ENCODE measurements at places on chromosomes 3 and 15. TPM values are rescaled to one million over a fixed set of nuclear protein-coding genes. Genes with fewer than 3 reads are reported as not detected.

DNA sequence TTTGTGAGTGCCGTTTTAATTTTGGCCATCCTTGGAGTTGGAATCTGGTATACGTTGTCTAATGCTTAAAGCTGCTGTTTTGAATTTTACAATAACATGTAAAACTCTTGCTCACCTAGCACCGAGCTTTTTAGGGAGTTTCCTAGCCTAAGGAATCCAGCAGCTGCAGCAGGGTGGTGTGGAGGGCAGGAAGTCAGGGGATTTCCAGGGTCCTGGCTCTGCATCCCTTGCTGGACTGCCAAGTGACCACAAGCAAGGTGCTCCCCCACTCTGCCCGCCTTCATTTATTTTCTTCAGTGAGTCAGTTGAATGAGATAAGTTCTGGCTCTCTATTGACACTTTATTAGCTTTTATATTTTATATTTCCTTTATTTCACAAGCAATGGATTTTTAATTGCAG lies 113.7 kb downstream of the ATG7 start:
- no peak overlapping the region for H3K4me3 ChIP-seq
- H3K36me3 ChIP-seq: no peaks in the 10 kb centered on the region
- no peak overlapping the region for H3K27ac ChIP-seq
- H3K4me1 ChIP-seq: no peaks in the 10 kb centered on the region

- no peak for DNase-seq
- no peak overlapping the region for H3K4me3 ChIP-seq
- no peak overlapping the region for H3K27ac ChIP-seq
- H3K36me3 ChIP-seq: no peaks in the 10 kb centered on the region
- no peaks in the 10 kb centered on the region for H3K27me3 ChIP-seq
Observed at GRCh38 chr15:47618241-47618640, 99.1 kb upstream of the SEMA6D start.

GRCh38 chr15:80127911-80128310 lies 24.9 kb upstream of the FAH start:
- H3K4me3 ChIP-seq: no peak overlapping the region
- H3K27me3 ChIP-seq: no peaks in the 10 kb centered on the region
- no peaks in the 10 kb centered on the region for H3K4me1 ChIP-seq
- DNase-seq: no peak
- H3K27ac ChIP-seq: no peak overlapping the region
- peaks cover 7% of the 10 kb centered on the region for H3K36me3 ChIP-seq

DNA sequence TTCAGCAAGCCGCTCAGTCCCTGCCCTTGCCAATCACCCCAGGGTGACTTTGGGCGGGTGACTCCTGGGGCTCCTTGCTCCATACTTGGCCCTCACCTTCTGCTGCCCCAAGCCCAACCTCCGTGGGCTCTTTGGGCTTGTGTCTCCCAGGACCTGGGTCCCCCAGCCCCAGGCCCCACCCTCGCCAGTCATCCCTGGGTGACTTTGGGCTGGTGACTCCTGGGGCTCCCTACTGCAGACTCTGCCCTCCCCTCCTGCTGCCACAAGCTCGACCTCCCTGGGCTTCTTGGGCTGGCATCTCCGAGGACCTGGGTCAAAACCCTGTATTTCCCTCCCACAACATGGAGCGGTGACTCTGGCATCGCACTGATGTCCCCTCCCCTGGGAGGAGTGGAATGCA lies 151.5 kb downstream of the GOLGA6L4 start:
- H3K4me1 ChIP-seq: no peaks in the 10 kb centered on the region
- no peaks in the 10 kb centered on the region for H3K36me3 ChIP-seq
- no peak overlapping the region for H3K4me3 ChIP-seq
- no peak for DNase-seq

DNA sequence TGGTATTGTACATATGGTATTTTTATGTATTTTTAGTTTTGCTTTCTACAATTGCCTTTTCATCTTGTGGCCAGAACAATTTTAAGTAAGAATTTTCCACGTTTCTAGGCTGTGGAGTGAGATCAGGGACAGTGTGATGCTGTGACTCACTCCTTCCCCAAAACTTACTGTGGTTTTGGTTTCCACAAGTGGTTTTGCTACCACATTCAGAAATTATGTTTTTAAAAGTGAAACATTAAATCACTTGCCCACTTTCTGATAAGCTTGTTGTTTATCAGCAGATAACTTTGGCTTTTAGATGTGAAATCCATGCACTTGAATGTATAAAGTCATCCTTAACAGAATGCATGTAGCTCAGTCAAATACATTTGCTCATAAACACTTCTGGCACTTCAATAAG lies 192.2 kb upstream of the THRB start:
- H3K27me3 ChIP-seq: no peaks in the 10 kb centered on the region
- peaks cover 16% of the 10 kb centered on the region for H3K4me1 ChIP-seq
- no peak for DNase-seq
- H3K27ac ChIP-seq: no peak overlapping the region

GYG1 gene
- 40.9 TPM for total RNA-seq

- H3K4me3 ChIP-seq: no peak overlapping the region
- H3K27ac ChIP-seq: no peak overlapping the region
- H3K36me3 ChIP-seq: no peaks in the 10 kb centered on the region
- no peaks in the 10 kb centered on the region for H3K4me1 ChIP-seq
- DNase-seq: no peak
Observed at GRCh38 chr3:189745622-189746021, 114.4 kb downstream of the TP63 start.

DNA sequence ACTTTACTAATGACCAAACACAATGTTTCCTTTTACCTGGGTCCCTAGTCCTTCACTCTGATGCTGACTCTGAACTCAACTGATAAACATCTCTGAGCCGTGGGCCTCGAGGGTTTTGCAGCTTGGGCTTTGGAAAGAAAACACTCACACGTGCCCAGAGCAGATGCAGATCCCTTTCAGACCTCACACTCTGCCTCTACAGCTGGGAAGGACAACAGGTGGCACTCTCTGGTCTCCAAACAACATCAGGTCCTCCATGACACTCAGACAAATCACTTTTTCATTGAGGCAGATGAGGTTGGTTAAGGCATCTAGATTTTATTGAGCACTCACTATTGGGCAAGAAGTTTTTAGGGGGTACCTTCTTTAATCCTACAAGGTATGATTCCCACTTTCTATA lies 64.7 kb upstream of the NTRK3 start:
- no peak for DNase-seq
- no peak overlapping the region for H3K27ac ChIP-seq
- H3K4me1 ChIP-seq: no peaks in the 10 kb centered on the region
- H3K36me3 ChIP-seq: no peaks in the 10 kb centered on the region

DNA sequence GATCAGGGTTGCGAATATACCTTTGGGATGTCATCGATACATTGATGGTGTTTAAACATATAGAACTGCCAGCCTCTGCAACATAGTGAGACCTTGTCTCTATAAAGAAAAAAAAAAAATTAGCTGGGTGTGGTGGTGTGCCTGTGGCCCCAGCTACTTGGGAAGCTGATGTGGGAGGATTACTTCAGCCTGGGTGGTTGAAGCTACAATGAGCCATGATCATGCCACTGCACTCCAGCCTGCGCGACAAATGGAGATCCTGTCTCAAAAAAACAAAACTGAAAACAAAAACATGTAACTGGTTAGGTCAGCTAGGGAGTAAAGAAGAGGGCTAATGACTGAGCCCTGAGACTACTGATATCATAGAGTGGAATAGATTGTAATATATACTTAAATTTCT lies 30.7 kb upstream of the MGA start:
- no peak for DNase-seq
- no peak overlapping the region for H3K4me3 ChIP-seq
- no peaks in the 10 kb centered on the region for H3K27me3 ChIP-seq
- no peak overlapping the region for H3K27ac ChIP-seq
- no peaks in the 10 kb centered on the region for H3K36me3 ChIP-seq

GRCh38 chr3:127746400-127747057 lies 73.8 kb downstream of the ABTB1 start:
- H3K27ac ChIP-seq: no peak overlapping the region
- H3K27me3 ChIP-seq: no peaks in the 10 kb centered on the region
- H3K4me1 ChIP-seq: no peaks in the 10 kb centered on the region

DNA sequence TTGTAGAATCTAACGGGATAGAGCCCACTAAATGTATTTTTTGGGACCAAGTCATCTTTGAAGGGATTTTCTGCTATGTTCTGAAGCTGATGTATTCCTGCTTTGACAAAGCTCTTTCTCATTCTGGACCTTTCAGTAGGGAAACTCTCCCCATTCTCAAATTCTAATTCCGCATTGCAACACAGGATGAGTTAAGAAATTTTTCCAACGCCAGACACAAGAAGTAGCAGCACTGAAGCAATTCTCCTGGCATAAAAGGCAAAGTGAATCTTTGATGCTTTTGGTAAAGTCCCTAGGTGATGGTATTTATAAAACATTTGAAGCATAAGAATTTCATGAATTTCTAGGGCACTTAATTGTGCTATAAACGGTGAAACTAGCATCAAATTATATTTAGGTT lies 76.8 kb downstream of the ZPLD1 start:
- H3K4me1 ChIP-seq: no peaks in the 10 kb centered on the region
- no peaks in the 10 kb centered on the region for H3K36me3 ChIP-seq
- no peak overlapping the region for H3K4me3 ChIP-seq
- H3K27ac ChIP-seq: no peak overlapping the region

- H3K27ac ChIP-seq: peak overlapping the region; percentile 40
- no peak for DNase-seq
- peaks cover 24% of the 10 kb centered on the region for H3K4me1 ChIP-seq
Observed at GRCh38 chr3:58325525-58325992, 7.1 kb upstream of the PXK start.

GRCh38 chr3:151152455-151153079 lies 50.4 kb downstream of the GPR171 start:
- no peak overlapping the region for H3K4me3 ChIP-seq
- DNase-seq: no peak
- H3K27ac ChIP-seq: no peak overlapping the region
- no peaks in the 10 kb centered on the region for H3K27me3 ChIP-seq

DNA sequence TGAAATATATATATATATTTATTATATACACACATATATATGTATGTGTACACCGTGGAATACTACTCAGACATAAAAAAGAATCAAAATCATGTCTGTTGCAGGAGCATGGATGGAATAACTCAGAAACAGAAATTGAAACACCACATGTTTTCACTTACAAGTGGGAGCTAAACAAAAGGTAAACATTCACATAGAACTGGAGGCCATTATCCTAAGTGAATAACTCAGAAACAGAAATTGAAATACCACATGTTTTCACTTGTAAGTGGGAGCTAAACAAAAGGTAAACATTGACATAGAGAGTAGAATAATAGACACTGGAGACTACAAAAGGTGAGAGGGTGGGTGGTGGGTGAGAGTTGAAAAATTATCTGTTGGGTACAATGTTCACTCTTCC lies 171.5 kb upstream of the GOLIM4 start:
- no peak overlapping the region for H3K27ac ChIP-seq
- H3K36me3 ChIP-seq: no peaks in the 10 kb centered on the region
- H3K27me3 ChIP-seq: no peaks in the 10 kb centered on the region
- no peak overlapping the region for H3K4me3 ChIP-seq
- H3K4me1 ChIP-seq: peaks cover 19% of the 10 kb centered on the region
- DNase-seq: no peak

LMAN1L gene
- total RNA-seq: not detected

DNA sequence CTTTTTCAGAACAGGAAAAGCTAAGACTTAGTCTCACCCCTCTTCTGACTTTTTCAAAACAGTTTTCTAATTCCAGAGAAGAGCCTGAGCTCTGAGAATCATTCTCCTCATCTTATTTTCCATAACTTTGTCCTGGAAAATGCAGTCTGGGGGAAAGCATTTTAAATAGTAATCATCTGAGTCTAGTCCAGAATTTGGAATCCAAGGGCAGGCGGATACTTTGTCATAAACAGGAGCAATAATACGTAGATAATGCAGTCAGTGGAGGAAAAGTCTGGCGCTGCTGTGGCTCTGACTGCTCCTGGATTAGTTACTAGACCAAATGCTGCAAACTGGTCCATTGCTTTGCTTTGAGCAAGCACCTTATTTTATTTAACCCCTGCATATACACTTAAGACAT lies 285.0 kb downstream of the THSD4 start:
- H3K27ac ChIP-seq: no peak overlapping the region
- H3K4me3 ChIP-seq: no peak overlapping the region
- DNase-seq: no peak
- no peaks in the 10 kb centered on the region for H3K27me3 ChIP-seq
- no peaks in the 10 kb centered on the region for H3K4me1 ChIP-seq

DNA sequence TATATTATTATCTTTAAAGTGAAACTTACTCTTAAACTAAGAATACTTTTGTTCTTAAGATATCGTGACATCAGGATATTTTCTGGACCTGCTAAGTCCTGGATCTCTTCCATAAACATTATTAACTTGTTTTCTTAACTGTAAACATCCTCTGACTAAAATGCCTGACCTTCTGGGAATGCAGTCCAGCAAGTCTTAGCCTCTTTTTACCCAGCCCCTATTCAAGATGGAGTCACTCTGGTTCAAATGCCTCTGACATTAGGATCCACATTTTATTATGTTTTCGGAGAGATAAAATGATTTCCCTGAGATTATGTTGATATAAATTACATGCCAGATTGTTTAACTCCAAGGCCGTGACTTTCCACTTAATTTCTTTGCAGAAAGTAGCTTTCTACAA lies 37.6 kb downstream of the OSTN start:
- no peaks in the 10 kb centered on the region for H3K36me3 ChIP-seq
- peak overlapping the region; percentile 18 for H3K27ac ChIP-seq
- no peak for DNase-seq
- H3K27me3 ChIP-seq: no peaks in the 10 kb centered on the region
- H3K4me1 ChIP-seq: peaks cover 58% of the 10 kb centered on the region
- H3K4me3 ChIP-seq: no peak overlapping the region

- H3K27ac ChIP-seq: no peak overlapping the region
- H3K27me3 ChIP-seq: no peaks in the 10 kb centered on the region
- DNase-seq: peak; percentile 3
- H3K36me3 ChIP-seq: no peaks in the 10 kb centered on the region
- no peak overlapping the region for H3K4me3 ChIP-seq
Observed at GRCh38 chr3:86921971-86922680, 68.8 kb downstream of the VGLL3 start.

- H3K27ac ChIP-seq: no peak overlapping the region
- H3K36me3 ChIP-seq: no peaks in the 10 kb centered on the region
- no peak for DNase-seq
- H3K4me3 ChIP-seq: no peak overlapping the region
- H3K27me3 ChIP-seq: no peaks in the 10 kb centered on the region
- H3K4me1 ChIP-seq: no peaks in the 10 kb centered on the region
Observed at GRCh38 chr3:157667493-157667892, 164.3 kb upstream of the VEPH1 start.

DNA sequence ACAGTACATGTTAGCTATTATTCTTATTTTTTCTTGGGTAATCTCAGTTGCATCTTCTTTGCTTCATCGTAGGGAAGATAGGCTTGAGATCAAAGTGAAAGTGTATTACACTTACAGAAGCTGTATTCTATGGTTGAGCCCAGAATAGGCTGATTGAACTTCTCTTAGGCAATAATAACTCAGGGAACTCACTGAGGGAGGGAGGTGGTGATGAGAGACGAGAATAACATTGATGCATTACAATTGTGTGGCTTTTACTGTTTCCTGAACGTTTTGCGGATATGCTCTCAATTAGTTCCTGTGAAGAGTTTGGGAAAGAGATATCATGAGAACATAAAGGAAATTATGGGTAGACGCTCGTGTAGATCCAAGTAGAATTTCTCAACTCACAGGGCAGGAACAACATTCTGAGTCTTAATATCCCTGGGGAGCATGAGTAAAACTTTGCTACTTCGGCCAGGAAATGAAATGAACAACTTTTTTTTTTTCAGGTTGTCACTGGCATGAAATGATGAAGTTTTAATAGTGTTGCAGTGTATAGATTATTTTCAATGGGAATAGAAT lies 302.2 kb downstream of the TUSC7 start:
- DNase-seq: no peak
- no peaks in the 10 kb centered on the region for H3K36me3 ChIP-seq
- H3K4me3 ChIP-seq: no peak overlapping the region
- H3K27ac ChIP-seq: no peak overlapping the region
- H3K4me1 ChIP-seq: no peaks in the 10 kb centered on the region
- no peaks in the 10 kb centered on the region for H3K27me3 ChIP-seq
